ENCODE measurements at places on chromosomes 16 and 17. TPM values are rescaled to one million over a fixed set of nuclear protein-coding genes. Genes with fewer than 3 reads are reported as not detected.

The BCO1 gene
- total RNA-seq: not detected

The CES5A gene
- total RNA-seq: not detected

The KCNJ18 gene
- not detected for total RNA-seq

The CCL17 gene
- total RNA-seq: not detected

The PIK3R5 gene
- 210 TPM for total RNA-seq

The SLC38A8 gene
- not detected for total RNA-seq

The CCDC78 gene
- 3.1 TPM for total RNA-seq

Measured in T-cell (primary cell).